H54 (cell line): ENCODE measurements at places on chromosomes 2 and 18.

DNA sequence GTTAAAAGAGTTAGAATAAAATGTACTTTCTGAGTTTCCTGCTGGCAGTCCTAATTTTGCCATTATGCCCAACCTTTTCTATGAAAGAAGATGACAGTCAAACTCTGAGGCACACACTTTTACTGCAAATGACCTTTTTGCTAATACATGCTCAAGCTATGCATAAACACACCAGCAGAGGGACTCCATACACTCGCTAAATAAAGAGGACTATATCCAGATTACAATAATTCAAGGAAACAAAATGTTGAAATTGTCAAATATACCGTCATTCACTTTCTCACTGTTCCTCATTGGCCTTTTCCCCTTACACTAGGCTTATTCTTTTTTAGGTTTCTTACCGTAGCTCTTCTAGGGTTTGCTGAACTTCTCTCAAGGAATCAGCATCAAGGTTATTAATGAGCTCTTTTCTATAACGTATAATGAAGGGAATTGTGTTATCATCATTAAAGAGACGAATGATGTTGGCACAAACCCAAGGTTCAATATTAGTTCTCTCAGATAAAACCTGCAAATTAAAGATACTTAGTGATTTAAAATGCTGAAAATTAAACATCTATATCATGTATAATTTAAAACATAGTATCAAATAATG lies 25.7 kb downstream of the SRBD1 start:
- no peak for DNase-seq

DNA sequence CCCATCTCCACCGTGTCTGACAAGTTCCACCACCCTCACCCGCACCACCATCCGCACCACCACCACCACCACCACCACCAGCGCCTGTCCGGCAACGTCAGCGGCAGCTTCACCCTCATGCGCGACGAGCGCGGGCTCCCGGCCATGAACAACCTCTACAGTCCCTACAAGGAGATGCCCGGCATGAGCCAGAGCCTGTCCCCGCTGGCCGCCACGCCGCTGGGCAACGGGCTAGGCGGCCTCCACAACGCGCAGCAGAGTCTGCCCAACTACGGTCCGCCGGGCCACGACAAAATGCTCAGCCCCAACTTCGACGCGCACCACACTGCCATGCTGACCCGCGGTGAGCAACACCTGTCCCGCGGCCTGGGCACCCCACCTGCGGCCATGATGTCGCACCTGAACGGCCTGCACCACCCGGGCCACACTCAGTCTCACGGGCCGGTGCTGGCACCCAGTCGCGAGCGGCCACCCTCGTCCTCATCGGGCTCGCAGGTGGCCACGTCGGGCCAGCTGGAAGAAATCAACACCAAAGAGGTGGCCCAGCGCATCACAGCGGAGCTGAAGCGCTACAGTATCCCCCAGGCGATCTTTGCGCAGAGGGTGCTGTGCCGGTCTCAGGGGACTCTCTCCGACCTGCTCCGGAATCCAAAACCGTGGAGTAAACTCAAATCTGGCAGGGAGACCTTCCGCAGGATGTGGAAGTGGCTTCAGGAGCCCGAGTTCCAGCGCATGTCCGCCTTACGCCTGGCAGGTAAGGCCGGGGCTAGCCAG lies 1.2 kb downstream of the ONECUT2 start:
- DNase-seq = no peak

- DNase-seq = no peak
These were observed 336.7 kb downstream of the OSR1 start for GRCh38 chr2:19021721-19022120.

DNA sequence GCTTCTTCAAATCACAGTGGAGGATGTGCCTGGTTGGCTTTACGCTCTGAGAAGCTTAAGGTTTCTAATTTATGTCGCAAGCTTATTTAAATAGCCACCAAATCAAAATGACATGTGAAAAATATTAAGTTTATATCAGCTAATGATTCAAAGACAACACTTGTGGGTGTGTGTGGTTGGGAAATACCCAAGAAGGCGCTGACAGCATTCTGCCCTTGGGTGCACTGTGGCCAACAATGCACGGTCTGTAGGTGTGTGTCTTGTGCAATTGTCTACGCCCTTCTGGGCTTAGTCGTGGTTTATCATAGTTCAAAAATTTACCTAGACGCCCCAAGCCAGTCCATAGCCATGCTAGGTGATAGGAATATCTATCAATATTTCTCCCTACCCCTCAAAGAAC lies 60.9 kb downstream of the KCTD1 start:
- DNase-seq = no peak

GRCh38 chr2:133265432-133265949 lies 302.8 kb downstream of the NCKAP5 start:
- no peak for DNase-seq

DNA sequence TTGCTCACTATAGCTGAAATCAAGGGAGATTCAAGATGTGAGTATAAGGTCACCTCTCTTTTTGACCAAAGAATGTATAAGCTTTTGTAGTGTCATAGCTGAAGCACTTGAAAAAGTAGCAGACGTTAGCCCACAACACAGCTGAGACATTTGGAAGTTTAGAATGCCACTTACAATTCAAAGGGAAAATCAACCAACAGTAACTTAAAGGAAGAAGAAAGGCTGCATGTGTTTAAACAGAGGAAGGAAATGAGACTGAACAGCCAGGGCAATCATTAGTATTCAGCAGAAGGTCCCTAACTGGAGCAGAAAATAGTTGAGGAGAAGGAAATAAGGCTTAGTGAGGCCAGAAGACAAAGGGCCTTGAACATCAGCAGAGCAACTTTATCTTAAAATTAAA lies 23.5 kb upstream of the SCG2 start:
- DNase-seq = no peak

DNA sequence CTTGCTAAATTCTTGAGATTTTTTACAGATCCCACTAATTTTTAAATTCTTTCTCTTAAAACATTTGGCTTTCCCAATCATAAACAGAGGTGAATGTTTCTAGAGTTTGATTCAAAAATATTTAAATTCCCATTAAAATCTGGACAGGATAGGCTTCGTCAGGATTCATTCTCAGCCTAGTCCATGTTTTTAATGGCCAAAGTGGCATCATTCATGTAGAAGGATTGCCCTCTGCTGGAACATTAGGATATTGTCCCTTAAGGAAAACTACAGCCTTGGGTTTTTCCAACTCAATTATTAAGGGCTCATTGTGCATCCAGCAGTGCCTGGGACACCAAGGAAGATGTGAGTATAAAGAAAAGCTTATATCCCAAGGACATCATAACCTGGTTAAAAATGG lies 71.7 kb downstream of the TPGS2 start:
- peak; percentile 9 for DNase-seq

DNA sequence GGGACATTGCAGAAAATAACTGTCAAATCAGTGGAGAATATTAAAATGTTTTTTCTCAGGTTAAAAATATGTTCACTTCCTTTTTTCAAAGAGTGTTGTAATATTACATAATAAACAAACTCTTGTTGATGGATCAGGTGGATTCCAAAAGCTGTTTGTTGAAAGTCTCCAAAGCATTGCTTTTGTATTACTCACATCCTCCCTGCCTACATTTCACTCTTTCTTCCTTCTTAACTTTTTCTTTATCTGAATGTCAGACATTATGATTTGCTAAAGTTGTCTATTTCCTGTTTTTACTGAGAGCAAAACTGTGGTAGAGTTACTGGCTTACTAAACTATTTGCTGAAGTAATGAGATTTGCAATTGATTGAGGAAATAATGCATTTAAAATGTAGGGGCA lies 92.1 kb downstream of the CDH19 start:
- DNase-seq = no peak

- DNase-seq = no peak
These were observed 501.1 kb upstream of the TNP1 start for GRCh38 chr2:217360781-217361482.

DNA sequence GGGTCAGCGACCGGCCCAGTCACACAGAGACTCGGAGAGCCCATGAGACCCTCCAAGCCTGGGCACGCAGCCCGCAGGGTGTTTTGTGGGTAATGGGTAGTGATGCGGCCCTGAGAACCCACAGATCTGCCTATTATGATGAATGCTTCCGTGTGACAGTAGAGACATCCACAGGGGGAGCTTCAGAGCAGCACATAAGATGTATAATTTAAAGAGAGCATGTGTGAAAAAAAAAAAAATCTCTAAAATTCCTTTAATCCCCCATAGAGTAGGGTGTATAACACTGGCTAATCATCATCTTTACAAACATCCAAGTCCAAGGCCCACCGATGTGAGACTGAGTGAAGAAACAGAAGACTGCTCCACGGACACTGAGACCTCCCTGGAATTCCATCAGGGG lies 34.6 kb downstream of the BIN1 start:
- no peak for DNase-seq

DNA sequence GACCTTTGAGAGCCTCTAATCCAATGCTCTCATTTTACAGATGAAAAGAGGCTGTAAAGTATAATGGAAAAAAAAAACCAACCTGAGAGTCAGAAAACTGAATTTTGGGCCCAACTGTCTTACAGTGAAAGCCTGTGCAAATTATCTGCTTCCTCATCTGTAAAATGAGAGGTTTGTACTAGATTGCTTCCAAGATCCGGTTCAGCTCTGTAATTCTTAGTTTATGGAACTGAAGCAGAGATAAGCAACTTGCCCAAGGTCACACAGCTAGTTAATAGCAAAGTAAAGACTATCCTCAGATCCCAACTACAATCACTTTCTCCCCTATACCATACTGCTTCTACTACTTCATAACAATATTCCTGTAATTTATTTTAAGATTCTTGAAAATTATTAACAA lies 6.3 kb downstream of the TLK1 start:
- no peak for DNase-seq

DNA sequence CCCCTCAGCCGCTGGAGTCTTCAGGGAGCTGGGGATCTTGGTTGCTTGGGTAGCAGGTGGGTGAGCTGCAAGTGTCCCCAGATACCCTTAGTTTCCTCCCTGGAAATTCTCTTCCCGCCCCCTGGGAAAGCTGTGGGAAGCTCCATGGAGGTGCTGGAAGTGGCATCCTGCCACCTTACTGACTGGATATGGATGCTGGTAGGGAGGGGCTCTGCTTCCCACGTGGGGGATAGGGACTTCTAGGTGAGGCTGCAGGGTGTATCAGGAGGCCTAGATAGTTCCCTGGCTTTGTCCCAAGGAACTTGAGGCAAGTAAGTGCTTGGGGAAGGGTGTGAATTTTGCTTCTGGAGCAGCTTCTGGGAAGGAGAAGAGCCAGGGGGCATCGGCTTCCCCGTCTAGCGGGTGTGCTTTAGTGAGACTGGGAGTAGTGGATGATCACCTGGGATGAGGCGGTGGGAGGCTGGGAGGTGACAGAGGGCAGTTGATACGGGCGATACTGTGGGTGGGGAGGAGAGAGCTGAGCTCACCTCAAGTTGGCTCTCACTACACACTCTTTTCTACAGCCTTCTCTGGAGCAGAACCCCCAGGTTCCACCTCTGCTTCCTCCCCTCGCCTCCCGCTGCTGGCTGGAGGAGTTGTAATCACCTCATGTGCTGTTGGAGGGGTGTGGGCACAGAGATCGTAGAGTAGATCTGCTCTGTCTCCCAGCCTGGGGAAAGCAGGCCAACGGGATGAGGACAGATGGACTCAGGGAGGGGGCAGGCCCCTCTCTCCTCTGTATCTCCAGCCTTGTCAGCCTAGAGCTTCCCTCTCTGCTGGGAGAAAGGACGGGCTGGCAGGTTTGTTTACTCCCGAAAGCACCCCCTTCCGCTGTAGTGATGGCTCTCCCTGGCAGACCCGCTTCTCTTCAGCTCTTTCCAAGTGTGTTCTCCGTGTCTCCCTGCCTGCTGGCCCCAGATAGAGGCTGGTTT lies 19.8 kb downstream of the TET3 start:
- no peak for DNase-seq

DNA sequence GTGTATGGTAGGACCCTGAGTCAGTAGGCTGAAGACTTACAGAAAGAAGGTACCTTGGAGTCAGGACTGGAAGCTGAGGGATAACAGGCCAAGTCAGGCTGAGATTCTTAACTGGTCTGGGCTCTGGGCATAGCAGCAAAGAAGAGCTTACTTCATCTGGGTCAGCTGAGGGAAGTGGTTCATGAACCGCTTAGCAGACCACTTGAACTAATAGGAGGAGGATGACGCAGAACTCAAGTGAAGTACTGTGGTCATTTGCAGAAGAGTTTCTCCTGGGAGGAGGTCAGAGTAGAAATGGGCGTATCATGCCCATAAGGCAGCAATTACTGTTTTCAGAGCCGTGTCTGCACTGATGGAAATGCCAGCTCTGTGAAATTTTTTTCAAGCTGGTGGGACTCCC lies 164.5 kb downstream of the LCLAT1 start:
- DNase-seq = no peak

DNA sequence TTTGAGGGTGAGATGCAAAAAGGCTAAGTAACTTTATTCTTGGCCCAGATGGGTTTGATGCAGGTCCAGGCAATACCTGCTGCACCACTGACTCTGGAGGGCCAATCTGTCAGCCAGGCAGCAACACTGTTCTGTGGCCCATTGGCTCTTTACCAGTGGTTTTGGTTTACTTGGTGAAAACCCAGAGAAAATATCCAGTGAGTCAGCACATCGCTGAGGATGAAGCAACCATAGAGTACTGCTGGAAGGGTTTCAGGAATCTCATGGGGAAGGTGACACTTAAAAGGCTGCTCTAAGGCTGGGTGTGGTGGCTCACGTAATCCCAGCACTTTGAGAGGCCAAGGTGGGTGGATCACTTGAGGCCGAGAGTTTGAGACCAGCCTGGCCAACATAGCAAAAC lies 192.5 kb upstream of the FAM98A start:
- no peak for DNase-seq

DNA sequence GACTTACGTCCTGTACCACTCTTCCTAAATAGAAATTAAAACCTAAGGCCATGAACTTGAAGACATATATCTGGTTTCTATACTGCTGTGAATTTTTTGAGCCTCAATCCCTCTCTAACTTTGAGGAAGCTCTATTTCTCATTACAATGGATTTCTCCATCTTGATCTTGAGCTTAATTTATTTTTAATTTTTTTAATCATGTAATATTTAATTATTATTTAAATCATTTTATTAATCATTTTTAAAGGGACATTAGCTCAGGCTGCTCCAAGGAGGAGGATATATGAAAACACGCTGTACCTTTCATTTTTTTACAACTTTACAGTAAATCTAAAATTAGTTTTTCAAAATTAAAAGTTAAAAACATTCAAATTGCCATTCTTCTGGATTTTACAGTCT lies 540.5 kb downstream of the SATB2 start:
- DNase-seq = no peak

DNA sequence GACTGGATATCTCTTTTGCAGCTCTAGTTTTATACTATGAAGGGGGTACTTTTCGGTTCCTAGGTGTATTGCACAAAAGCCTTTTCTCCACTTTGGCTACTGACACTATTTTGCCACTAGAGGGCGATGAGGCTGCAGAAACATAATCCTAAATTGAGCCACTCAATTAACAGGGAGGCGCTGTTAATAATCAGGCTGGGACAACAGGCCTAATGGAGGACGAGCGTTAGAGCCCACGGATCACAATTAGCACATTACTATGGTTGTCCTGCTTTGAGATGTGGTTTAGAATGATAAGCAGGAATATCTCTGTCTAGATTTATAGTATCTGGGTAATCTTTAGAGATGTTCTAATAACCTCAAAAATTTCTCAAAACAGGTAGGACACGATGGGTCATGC lies 62.2 kb upstream of the PMAIP1 start:
- DNase-seq = peak; percentile 16
